ENCODE measurements at places on chromosomes 2 and 18. TPM values are rescaled to one million over a fixed set of nuclear protein-coding genes. Genes with fewer than 3 reads are reported as not detected.

DNA sequence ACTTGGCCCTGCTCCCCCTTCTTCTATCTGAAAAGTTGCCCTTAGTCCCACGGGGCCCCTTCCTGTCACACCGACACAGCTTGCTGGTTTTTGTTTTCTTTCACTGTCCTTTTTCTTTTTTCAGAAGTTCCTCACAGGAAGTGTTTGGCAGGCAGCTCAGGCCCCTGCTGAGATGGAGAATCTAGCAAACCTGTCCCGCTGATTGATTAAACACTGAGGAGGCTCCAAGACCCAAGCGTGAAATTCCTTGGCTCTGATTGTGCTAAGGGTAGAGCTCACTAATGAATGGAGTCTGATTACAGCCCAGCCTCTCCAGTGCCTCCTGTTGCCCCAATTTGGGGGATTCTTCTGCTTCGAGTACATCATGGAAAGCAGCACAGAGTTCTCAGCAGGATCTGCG is 365.9 kb upstream of the MEX3C start:
- no peak for DNase-seq

- peak; percentile 5 for DNase-seq
These were observed 148.0 kb upstream of the KCTD1 start for GRCh38 chr18:26696308-26696707.

DNA sequence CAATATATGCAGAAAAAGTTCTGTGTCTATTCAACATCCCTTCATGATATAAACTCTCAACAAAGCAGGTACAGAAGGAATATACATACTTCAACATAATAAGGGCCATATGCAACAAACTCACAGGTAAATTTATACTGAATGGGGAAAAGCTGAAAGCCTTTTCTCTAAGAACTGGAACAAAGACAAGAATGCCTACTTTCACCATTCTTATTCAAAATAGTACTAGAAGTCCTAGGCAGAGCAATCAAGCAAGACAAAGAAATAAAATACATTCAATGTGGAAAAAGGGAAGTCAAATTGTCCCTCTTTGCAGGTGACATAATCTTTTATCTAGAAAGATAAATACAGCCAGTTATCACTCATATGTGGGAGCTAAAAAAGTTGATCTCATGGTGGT is 116.3 kb downstream of the ACVR1 start:
- DNase-seq, result no peak

DNA sequence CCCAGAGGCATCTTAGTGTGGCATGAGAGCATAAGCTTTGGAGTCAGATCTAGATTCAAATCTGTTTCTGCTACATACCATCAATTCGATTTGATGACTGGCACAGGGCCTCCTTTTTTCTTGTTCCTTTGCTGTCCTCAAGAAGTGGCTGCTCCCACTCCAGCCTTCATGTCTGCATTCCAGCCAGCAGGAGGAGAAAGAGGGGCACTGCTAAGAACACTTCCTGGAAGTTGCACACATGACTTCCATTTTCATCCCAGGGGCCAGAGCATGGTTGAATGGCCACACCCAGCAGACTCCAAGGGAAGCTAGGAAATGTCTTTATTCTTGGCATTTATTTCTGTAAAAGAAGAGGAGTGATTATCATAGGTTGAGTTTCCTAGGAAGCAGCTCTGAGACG is 50.4 kb downstream of the EML6 start:
- DNase-seq, result no peak

The DTNB gene
- 5.0 TPM for total RNA-seq

The GAD1 gene
- 8.6 TPM for total RNA-seq

DNA sequence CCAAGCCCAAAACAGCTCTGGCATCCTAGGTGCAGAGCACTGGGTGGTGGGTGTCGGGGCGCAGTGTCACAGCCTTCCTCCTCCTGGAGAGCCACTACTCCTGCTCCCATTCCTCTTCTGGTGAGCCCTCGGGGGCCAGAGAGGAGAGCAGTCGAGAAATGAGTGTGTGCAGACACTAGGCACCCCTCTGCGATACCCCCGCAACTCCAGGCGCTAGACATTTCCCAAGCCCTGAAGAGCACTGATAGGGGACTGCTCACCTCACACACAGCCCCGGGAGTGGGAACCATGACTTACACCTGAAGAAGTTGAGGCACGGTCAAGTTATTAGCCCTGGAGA is 54.2 kb downstream of the FAM168B start:
- DNase-seq, result no peak

DNA sequence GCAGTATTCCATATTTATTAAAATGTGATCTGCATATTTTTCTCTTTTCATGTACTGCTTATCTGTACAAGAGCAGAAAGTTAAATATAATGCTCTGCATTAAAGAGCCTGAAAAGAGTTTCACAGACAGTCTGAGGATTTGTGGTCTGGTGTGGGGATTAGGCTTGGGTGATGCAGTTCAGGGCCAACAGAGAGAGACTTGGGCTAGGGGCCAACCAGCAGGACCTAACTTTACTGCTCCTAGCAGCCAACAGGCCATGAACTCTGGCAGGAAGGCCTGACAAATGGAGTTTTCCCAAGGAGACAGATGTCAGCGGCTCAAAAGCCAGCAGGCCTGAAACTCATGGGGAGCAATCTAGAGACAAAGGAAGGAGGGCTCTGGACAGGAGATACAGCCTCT is 169.6 kb downstream of the LRRTM1 start:
- DNase-seq, result no peak

DNA sequence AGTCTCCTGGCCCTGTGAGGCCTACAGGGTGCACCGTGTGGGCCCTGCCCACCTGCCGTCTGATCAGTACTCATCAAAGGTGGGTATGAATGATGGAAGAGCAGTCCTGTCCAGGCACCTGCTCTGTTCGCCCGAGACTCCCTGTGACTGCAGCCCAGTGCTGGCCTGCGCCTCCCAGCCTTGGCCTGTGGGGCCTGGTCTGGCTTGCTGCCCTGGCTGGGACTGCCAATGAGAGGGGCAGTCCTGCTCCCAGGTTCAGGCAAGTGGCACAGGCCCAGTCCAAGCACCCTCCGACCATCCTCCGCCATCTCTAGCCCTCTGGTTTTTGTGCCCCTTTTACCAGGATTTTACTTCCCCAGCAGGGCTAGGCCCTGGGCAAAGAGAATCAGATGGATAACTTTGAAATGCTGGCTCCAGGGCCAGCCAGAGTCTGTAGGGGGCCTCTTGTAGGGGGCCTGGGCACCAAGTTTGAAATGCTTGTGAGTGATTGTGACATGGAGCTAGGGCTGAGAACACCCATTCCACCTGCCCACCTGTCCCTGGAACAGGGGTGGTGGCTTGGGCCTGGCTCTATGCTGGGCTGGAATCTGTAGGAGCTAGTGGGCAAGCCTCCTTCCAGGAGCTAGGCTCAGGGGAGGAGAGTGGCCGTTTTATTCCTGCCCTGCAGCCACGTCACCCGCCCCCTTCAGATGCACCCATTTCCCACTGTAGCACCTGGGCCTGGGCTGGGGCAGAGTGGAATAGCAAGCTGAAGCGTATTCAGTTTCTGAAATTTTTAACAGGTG is 8.7 kb upstream of the HS6ST1 start:
- DNase-seq, result no peak

DNA sequence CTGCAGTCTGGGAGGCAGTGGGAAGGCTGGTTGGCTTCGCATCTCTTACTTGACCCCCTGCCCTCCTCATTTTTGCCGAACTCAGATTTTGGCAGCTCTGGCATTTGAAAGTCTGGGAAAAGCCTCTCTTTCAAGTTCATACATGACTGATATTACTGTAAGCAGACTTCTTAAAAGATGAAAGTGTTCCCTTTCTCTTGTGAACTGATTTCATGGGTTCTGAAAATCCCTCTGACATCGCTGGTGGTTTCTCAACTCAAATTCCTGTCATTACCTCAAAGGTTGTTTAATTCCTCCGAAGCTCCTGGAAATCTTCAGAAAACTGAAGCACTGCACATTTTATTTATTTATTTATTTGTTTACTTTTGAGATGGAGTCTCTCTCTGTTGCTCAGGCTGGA is 16.9 kb upstream of the SLC38A11 start:
- no peak for DNase-seq

GRCh38 chr2:194999771-195000170 is 657.3 kb upstream of the SLC39A10 start:
- DNase-seq, result no peak

GRCh38 chr2:147863835-147864234 is 19.0 kb downstream of the ACVR2A start:
- DNase-seq, result no peak

DNA sequence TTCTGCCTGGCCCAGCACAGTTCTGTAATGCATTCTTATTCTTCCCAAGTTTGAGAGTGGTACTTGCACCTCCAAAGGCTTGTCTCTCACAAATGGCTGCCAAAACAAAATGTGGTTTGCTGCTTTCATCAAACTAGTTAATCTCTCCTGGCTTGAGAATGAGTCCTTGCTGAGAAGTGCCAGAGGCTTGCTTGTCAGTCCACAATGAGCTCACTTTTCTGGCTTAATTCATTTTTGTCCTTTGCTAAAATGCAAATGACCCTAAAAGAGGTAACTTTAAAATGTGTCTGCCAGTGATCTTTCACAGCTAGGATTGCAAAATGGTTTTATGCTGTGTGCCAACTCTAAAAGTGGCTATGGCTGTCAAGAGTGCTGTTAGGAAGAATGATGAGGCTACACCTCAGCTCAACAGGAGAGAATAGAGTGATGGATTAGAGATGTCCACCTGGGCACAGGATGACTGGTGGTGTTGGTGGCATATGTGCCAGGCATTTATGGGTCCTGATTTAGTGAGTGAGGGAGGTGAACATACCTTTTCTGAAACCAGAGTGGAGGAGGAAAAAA is 291.2 kb upstream of the HNMT start:
- no peak for DNase-seq

GRCh38 chr2:204507636-204508035 is 37.6 kb upstream of the PARD3B start:
- DNase-seq, result no peak

DNA sequence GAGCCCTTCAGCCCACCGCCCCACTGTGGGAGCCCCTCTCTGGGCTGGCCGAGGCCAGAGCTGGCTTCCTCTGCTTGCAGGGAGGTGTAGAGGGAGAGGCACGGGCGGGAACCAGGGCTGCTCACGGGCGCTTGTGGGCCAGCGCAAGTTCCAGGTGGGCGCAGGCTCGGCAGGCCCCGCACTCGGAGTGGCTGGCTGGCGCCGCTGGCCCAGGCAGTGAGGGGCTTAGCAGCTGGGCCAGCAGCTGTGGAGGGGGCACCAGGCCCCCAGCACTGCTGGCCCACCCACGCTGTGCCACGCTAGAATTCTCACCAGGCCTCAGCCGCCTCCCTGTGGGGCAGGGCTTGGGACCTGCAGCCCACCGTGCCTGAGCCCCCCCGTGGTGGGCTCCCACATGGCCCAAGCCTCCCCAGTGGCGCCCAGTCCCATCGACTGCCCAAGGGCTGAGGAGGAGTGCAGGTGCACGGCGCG is 45.2 kb downstream of the SLC5A7 start:
- no peak for DNase-seq

GRCh38 chr2:198883604-198884003 is 574.1 kb downstream of the SATB2 start:
- DNase-seq, result no peak

The GALR1 gene
- not detected for total RNA-seq

The ALK gene
- 0.03 TPM for total RNA-seq

DNA sequence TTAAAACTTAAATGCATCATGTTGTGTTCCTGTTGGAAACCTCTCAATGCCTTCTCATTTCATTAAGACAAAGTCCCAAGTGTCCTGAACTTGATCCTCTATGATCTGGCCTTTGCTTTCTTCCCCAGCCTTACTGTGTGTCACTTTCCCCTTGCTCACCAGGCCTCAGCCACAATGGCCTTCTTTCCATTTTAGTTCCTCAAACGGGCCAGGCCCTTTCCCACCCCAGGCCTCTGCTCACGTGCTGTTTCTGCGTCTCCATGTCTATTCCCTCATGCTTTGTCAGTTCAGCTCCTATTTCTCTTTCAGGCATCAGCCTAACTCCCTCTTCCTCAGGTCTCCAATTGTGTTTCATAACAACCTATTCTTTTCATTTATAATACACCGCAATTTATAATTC is 19.5 kb downstream of the CXCR4 start:
- no peak for DNase-seq

- DNase-seq, result no peak
These were observed 5.5 kb downstream of the CYB5A start for GRCh38 chr18:74286106-74286855.

The PARD6G gene
- total RNA-seq, result 1.3 TPM

The SERPINB10 gene
- 1.5 TPM for total RNA-seq

GRCh38 chr2:21233194-21233593 is 109.4 kb downstream of the TDRD15 start:
- no peak for DNase-seq

- DNase-seq, result no peak
These were observed 255.1 kb downstream of the RND3 start for GRCh38 chr2:150232321-150232720.

DNA sequence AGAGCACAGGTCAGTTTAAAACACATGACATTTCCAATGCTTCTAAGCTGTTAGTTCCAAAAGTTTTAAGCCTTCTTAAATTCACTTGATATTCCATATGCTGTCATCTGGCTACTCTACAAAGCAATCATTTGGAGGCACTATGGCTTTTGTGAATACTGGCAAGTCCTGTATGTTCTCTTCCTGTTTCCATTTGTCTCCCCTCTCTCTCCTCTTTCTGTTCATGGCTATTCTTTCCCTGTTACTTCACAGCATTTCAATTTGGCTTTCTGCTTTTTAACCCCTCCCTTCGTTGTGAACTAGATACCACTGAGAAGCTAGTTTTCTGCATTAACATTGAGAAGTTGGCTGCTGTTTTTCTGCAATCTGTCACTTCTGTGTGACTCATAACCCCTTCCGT is 1337.2 kb upstream of the CELF4 start:
- DNase-seq, result no peak

The GCKR gene
- total RNA-seq, result 0.29 TPM
